RWPE2 (cell line): ENCODE measurements at places on chromosomes 2 and 18.

GRCh38 chr18:30971338-30971956 lies 71.1 kb downstream of the DSC3 start:
- H3K4me1 ChIP-seq = no peaks in the 10 kb centered on the region
- no peak for DNase-seq
- no peaks in the 10 kb centered on the region for H3K36me3 ChIP-seq
- H3K27me3 ChIP-seq = no peaks in the 10 kb centered on the region
- no peak overlapping the region for H3K27ac ChIP-seq

DNA sequence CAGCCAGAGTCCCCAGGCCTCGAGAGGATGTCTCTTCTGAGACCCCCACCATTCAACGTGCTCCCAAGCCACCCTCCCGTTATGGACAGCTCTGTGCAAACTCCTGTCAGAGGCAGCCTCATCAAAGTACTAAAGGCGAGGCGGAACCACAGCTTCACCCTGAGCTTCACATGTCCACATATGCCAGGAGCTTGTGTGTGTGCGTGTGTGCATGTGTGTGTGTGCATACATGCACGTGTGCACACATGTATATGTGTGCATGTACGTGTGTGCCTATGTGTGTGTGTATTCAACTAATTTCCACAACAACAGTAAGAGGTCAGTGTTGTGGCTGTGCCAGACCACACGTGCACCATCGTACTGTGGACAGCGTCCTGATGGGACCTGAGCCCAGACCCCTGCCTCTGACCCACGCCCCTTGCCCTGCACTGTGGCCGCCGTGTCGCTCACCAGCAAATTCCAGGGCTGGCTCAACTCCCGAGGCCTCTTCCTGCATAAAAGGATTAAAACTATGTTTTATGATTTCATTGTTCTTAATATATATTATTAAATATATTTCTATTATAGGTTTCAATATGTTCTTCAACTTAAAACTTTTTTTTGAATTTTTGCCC lies 444.8 kb downstream of the EIPR1 start:
- no peaks in the 10 kb centered on the region for H3K36me3 ChIP-seq
- H3K4me1 ChIP-seq = no peaks in the 10 kb centered on the region
- H3K4me3 ChIP-seq = no peak overlapping the region
- H3K27me3 ChIP-seq = no peaks in the 10 kb centered on the region
- H3K27ac ChIP-seq = no peak overlapping the region
- DNase-seq = no peak

- H3K27me3 ChIP-seq = no peaks in the 10 kb centered on the region
- no peaks in the 10 kb centered on the region for H3K4me1 ChIP-seq
- no peak overlapping the region for H3K4me3 ChIP-seq
- no peaks in the 10 kb centered on the region for H3K36me3 ChIP-seq
- H3K27ac ChIP-seq = no peak overlapping the region
Observed at GRCh38 chr18:22063102-22063501, 106.3 kb upstream of the GATA6 start.

GRCh38 chr2:603427-603826 lies 73.8 kb downstream of the TMEM18 start:
- H3K27ac ChIP-seq = peak overlapping the region; percentile 50
- DNase-seq = no peak
- peaks cover 6% of the 10 kb centered on the region for H3K4me1 ChIP-seq
- H3K36me3 ChIP-seq = no peaks in the 10 kb centered on the region
- no peak overlapping the region for H3K4me3 ChIP-seq

GRCh38 chr2:113978524-113979190 lies 88.8 kb downstream of the ACTR3 start:
- H3K27me3 ChIP-seq = no peaks in the 10 kb centered on the region
- DNase-seq = no peak
- no peak overlapping the region for H3K4me3 ChIP-seq
- peak overlapping the region; percentile 45 for H3K27ac ChIP-seq
- H3K36me3 ChIP-seq = no peaks in the 10 kb centered on the region

DNA sequence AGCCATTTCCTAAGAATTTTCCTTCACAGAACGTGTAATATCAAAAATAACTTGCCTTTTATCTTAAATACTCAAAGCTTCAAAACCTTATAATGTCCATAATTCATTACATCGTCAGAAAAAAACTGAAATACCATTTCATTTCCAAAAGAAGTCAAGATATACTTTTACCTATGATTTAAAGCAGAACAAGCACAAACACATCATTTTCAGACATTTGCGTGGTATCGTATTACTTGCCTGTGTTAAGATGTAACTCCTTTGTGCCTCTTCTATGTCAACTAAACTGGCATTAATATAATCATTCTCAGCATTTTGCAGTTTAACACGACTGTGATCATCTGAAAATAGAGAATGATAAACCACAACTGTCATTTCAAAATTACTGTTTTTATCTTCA lies 47.5 kb downstream of the PTPN2 start:
- H3K27ac ChIP-seq = peak overlapping the region; percentile 98
- H3K36me3 ChIP-seq = peaks cover 43% of the 10 kb centered on the region
- no peaks in the 10 kb centered on the region for H3K27me3 ChIP-seq
- H3K4me3 ChIP-seq = no peak overlapping the region

- H3K27me3 ChIP-seq = no peaks in the 10 kb centered on the region
- H3K36me3 ChIP-seq = peaks cover 70% of the 10 kb centered on the region
- no peak overlapping the region for H3K4me3 ChIP-seq
- no peak for DNase-seq
- H3K4me1 ChIP-seq = no peaks in the 10 kb centered on the region
Observed at GRCh38 chr18:54280220-54280569, 10.9 kb downstream of the POLI start.

- no peaks in the 10 kb centered on the region for H3K36me3 ChIP-seq
- no peak for DNase-seq
Observed at GRCh38 chr2:126981476-126981875, 82.8 kb downstream of the TEX51 start.

DNA sequence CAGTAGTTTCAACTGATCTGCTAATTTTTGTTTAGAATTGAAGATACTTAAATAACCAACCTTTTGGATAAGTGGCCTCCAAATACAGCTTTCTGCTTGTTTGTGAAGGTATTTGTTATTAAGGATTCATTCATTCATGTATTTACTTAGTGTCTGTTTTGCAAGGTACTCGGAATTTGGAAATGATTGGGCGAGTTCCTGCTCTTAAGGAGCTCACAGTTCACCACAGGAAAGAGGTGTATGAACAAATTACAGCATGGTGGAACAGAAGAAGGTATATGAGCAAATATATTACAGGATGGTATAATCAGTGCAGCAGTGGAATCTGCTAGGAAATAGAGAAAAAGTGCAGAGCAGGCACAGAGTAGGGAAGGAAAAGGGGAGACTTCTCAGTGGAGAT lies 4.5 kb downstream of the ACSL3 start:
- peak overlapping the region; percentile 88 for H3K27ac ChIP-seq
- peaks cover 41% of the 10 kb centered on the region for H3K4me1 ChIP-seq
- peaks cover 31% of the 10 kb centered on the region for H3K36me3 ChIP-seq
- no peak overlapping the region for H3K4me3 ChIP-seq

- H3K4me3 ChIP-seq = no peak overlapping the region
- no peaks in the 10 kb centered on the region for H3K36me3 ChIP-seq
- H3K27me3 ChIP-seq = no peaks in the 10 kb centered on the region
- H3K4me1 ChIP-seq = peaks cover 13% of the 10 kb centered on the region
Observed at GRCh38 chr2:234165421-234165820, 114.9 kb downstream of the SPP2 start.

- peaks cover 28% of the 10 kb centered on the region for H3K36me3 ChIP-seq
- no peak for DNase-seq
- H3K4me1 ChIP-seq = peaks cover 64% of the 10 kb centered on the region
- peak overlapping the region; percentile 59 for H3K27ac ChIP-seq
- no peaks in the 10 kb centered on the region for H3K27me3 ChIP-seq
Observed at GRCh38 chr2:113895301-113895700, 5.4 kb downstream of the ACTR3 start.

DNA sequence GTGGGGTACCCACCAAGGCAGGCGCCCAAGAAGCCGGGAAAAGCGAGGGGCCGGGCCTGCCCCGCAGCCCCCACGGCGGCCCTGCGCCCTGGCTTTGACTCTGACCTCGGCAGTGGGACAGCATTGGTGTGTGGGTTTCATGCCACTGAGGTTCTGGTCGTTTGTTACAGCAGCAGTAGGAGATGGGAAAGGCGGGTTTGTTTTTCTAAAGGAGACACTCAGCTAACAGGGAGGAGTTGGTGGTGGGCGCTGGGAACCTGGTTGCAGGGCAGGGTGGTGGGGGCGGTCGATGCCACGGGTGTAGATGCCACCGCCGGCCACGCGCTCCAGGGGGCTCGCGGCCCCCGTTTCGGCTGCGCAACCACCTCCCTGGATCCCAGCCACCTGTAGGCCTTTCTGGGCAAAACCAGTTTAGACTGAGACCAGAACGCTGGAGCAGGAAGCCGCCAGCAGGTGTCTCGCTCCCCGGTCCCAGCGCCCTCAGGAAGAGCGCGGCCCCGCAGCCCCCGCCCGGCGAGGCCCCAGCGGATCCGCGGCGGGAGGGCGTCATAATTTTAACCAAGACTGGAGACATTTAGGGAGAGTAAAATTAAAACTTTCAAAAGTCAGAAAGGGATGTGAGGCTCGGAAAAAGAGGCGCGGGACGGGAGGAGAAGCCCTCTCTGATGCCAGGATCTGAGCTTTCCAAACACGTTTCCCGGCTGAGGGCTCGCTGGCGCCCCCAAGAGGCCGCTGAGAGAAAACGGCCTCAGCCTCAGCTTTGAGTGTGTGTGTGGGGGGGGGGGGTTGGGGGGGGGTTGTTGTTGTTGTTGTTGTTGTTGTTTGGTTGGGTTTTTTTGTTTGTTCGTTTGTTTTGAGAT lies 17.4 kb downstream of the CIDEA start:
- peak overlapping the region; percentile 20 for H3K27ac ChIP-seq
- no peaks in the 10 kb centered on the region for H3K36me3 ChIP-seq
- H3K4me1 ChIP-seq = no peaks in the 10 kb centered on the region
- DNase-seq = no peak
- H3K4me3 ChIP-seq = peak overlapping the region; percentile 50
- H3K27me3 ChIP-seq = no peaks in the 10 kb centered on the region

DNA sequence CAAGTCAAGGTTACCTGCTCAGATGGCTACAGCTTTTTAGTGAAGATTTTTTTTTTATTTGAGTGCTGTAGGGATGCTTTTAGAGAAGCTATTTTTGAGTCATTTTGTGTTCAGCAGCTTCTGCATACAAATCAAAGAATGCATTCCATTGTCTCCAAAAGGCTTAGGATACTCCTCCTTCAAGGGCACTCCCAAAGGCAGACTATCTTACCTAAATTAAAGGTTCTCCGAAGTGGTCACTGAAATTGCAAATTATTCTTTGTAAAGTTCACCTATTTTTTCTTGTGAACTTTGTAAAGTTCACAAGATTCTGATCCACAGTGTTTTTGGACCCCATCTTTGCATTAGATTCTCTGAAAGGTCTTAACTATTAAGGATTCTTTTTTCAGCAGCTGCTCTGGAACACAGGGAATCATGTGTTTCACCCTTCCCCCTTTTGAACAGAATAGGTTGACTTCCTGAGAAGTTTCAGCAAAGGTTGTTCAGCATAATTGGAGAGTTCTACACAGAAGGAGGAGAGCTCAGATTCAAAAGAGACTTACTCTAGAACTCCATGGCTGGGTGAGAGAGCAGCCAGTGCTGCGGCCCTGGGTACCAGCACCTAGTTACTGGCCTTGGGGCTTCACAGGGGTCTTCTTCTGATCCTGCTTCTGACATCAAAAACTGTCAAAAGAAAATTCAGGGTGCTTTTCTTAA lies 14.5 kb downstream of the CLIP4 start:
- DNase-seq = no peak
- H3K27ac ChIP-seq = peak overlapping the region; percentile 89
- no peaks in the 10 kb centered on the region for H3K27me3 ChIP-seq

- no peak for DNase-seq
- H3K4me3 ChIP-seq = peak overlapping the region; percentile 57
- H3K27ac ChIP-seq = peak overlapping the region; percentile 14
- peaks cover 11% of the 10 kb centered on the region for H3K4me1 ChIP-seq
- no peaks in the 10 kb centered on the region for H3K27me3 ChIP-seq
Observed at GRCh38 chr2:196798980-196799379, 503 bp downstream of the GTF3C3 start.

GRCh38 chr2:54558188-54559005 lies 102.3 kb downstream of the SPTBN1 start:
- H3K36me3 ChIP-seq = peaks cover 3% of the 10 kb centered on the region; the same call in 1 of the 2 replicates
- no peaks in the 10 kb centered on the region for H3K27me3 ChIP-seq
- H3K4me3 ChIP-seq = peak overlapping the region; percentile 59
- H3K4me1 ChIP-seq = peaks cover 30% of the 10 kb centered on the region

DNA sequence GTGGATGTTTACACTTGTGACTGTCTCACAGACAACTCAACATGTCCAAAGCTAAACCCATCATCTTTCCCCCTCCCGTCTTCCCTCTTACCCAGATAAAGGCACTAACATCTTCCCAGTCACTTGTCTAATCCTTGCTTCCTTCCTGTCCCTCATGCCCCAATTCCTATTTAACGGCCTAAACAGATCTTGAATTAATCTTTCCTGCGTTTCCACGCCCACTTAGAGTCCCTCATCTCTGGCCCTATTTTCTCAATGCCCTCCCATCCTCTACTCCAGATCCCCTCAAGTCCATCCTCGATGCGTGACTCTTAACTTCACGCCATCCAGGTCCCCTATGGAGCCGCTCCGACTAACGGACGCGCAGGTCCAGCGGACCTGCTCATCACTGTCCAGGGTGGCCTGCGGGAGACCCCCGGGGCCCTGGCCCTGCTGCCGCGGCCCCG lies 682 bp upstream of the SCLY start:
- DNase-seq = no peak
- peak overlapping the region; percentile 37 for H3K27ac ChIP-seq

DNA sequence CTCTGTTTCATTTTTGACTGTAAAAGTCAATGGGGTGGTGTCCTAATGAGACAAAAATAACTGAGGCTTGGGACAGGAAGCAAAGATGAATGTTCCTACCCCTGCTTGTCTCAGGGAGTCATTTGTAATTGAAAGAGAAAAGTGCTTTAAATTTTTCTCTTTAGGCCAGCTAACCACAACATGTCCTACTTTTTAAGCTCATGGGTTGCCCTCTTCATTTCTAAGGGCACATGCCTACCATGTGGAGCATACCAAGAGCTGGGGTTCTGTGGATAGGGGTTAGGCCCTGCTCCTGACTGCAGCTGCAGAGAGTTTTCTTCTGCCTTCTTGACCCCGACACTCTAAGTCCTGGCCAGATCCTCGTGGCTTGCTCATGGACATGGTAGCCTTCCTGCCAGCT lies 96.8 kb upstream of the ARL4C start:
- no peaks in the 10 kb centered on the region for H3K27me3 ChIP-seq
- H3K4me3 ChIP-seq = no peak overlapping the region
- H3K36me3 ChIP-seq = no peaks in the 10 kb centered on the region
- DNase-seq = no peak

- H3K4me3 ChIP-seq = no peak overlapping the region
- peaks cover 7% of the 10 kb centered on the region for H3K4me1 ChIP-seq
- H3K27me3 ChIP-seq = no peaks in the 10 kb centered on the region
- H3K27ac ChIP-seq = no peak overlapping the region
Observed at GRCh38 chr18:31072175-31072574, 29.6 kb upstream of the DSC3 start.

GRCh38 chr18:61609131-61609530 lies 275.9 kb downstream of the CDH20 start:
- H3K4me3 ChIP-seq = no peak overlapping the region
- H3K27me3 ChIP-seq = no peaks in the 10 kb centered on the region
- peaks cover 6% of the 10 kb centered on the region for H3K36me3 ChIP-seq
- no peak overlapping the region for H3K27ac ChIP-seq
- H3K4me1 ChIP-seq = peaks cover 12% of the 10 kb centered on the region
- no peak for DNase-seq

GRCh38 chr2:181063696-181064095 lies 83.3 kb downstream of the UBE2E3 start:
- DNase-seq = no peak
- H3K27me3 ChIP-seq = no peaks in the 10 kb centered on the region
- no peak overlapping the region for H3K27ac ChIP-seq
- no peaks in the 10 kb centered on the region for H3K4me1 ChIP-seq

GRCh38 chr2:54956111-54956627 lies 94.1 kb downstream of the RTN4 start:
- peaks cover 11% of the 10 kb centered on the region for H3K4me1 ChIP-seq
- no peak overlapping the region for H3K27ac ChIP-seq
- H3K4me3 ChIP-seq = no peak overlapping the region
- H3K27me3 ChIP-seq = no peaks in the 10 kb centered on the region
- H3K36me3 ChIP-seq = no peaks in the 10 kb centered on the region
- no peak for DNase-seq
